ENCODE measurements at places on chromosomes 3 and 15.

GRCh38 chr15:67501836-67502461 lies 19.0 kb upstream of the C15orf61 start:
- DNase-seq, result no peak

DNA sequence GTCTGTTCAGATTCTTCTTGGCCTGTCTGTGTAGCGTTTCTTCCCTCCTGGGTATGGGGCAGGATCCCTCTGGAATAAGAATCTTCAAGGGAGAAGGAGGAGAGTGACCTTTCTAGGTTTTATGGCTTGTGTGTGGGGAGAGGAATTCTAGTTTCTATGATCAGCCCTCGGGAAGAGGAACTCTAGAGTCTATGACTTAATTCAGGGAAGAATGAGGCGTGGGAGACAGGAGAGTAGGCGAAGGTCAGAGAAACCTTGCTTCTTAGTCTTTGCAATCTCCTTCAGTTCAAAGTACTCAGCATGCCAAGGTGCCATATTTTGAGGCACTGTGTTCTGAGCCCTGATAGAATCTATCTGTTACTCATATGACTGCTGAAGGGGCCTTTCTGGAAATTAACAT lies 99.2 kb upstream of the C3orf80 start:
- no peak for DNase-seq

- no peak for DNase-seq
Observed at GRCh38 chr3:25901796-25902195, 111.9 kb downstream of the OXSM start.

DNA sequence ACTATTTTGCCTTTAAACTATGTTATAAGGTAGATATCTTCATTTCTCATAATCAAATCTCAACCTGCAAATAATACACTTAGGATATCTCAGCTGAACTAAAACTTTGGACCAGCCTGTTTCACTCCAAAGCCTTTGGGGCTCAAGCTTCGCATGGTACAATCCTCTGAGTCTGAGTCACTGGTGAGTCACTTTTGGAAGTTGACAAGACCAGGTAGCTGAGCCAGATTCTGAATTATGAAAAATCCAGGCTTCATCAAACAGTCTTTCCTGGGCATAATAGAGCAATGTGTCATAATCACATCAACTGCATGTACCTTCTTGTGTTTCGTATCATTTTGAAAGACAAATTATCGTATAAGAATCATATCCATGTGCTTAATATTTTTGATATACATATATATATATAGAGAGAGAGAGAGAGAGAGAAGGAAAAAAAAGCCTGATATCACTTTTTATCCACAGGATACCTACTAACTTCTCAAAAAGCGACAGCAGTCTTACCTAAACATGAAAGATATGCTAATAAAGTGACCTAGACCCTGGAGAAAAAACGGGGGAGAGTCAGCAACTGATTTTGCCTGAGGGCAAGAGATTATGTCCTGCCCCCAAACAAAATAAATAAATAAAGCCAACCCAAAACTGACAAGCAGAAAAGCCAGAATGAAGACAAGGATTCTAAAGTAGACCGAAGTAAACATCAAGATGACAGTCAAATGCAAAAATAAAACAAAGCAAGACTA lies 263.9 kb upstream of the TGFBR2 start:
- DNase-seq, result no peak

GRCh38 chr3:39707314-39707909 lies 102.0 kb upstream of the MYRIP start:
- no peak for DNase-seq

DNA sequence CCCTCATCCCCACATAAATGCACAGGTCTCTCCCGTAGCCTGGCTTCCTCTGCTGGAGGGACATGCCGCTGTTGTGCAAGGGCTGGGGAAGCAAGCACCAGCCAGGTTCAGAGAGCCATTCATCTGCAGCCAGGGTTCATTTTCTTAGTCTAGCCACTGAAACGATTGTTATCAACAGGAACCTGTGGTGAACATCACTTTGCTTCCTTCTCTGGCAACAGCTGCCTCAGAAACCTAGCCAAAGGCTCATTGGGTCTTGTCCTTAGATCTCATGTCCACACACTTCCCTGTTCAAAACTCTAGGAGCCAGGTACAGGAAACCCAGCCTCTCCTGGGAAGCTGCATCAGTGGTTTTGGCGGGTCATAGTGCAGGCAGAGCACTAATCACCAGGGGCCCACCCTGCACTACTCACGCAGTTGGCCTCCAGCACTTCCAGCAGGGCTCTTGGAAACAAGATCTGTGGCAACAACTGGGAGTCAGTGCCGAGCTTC lies 47.0 kb downstream of the OXNAD1 start:
- no peak for DNase-seq
